ENCODE measurements at places on chromosomes 1 and 21.

- no peak for DNase-seq
Observed at GRCh38 chr1:79293611-79294010, 287.1 kb upstream of the ADGRL4 start.

DNA sequence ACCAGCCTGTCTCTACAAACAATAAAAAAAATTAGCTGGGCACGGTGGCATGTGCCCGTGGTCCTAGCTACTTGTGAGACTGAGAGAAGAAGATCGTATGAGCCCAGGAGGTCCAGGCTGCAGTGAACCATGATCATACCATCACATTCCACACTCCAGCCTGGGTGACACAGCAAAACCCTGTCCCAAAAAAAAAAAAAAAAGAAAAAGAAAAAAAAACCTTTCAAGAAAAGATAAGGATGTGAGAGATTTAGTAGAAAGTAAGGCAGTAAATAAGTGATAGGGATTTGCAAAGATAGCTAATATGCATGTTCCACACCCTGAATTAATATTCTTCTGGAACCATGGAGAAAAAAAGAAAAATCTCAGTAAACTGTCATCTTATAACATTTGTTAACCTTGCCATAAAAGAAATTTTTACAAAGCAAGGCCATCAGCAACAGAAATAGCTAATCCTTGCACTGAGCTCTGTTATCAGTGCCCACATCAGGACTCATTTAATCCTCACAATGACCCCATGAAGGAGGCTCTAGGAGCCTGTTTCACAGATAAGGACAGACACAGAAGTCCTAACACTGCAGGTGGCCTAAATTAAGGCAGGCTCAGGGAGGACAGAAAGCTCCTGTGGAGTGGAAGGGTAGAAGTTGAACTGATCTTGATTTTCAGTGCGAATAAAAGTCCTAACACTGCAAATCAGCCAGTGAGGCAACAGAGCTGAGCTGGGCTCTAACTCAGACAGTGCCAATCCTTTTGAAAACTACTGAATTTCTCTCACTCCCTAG lies 7.6 kb downstream of the GNB1 start:
- no peak for DNase-seq

DNA sequence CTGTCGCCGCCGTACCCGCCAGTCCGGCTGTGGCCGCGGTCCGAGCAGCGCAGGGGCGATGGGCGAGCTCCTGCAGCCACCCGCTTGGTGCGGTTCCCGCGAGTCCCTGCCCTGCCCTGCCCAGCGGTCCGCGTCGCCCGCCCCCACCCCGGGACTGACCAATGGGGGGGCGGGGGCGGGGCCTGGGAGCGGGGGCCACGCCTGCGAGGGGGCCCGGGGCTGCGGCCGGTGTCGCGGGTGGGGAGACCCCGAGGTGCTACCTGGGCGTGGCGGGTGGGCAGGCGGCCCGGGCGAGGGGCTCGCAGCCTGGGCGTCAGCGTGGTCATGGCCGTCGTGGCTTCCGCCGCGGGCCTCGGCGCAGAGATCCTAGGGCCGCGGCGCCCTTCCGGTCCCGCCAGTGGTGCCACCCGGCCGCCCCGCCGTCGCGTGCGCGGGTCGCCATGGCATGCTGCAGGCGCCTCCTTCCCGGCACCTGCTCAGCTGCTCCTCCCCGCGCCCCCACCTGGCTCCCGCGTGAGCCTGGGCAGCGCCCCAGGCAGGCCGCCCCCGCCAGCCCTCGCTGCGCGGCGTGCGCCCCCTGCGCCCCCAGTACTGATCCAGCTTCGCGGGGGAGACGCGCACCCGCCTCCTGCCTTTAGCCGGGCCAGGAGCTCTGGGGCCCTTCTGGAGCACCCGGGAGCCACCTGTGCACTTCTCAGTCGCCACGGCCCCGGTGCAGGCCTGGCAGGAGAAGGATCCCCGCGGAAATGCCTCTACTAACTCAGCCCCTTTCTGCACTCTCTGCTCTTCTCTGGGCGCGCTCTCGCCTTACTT lies at the start of gene BMP8B:
Gene BMP8B (minus strand): TSS at position 108 of the 813 bp plus-strand sequence. CDS start 380 bp downstream, outside the sequence.
- peak; percentile 59 for DNase-seq

- DNase-seq: no peak
Observed at GRCh38 chr1:183756326-183756725, 48.6 kb upstream of the RGL1 start.

Data from stimulated activated CD8-positive, alpha-beta memory T cell treated with anti-CD3 and anti-CD28 coated beads, Interleukin-4, amount 100 ng/mL, for 48 hours (primary cell).